ENCODE measurements at places on chromosomes 1 and 21.

DNA sequence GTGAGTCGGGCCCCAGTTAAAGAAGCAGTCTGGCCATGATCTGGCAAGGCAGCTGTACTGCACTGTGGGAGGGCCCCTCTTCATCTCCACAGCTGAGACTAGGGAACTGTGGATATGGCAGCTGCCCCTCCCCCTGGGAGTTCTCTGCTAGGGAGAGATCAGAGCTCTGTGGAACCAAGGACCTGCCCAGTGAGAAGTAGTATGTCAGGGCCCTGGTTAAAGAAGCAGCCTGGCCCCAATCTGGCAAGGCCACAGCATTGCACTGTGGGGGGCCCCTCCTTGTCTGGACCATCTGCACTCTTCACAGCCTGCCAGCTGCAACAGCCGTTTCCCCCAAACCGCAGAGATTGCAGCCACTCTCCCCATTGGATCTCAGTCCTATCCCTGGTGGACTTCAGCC is 208.5 kb downstream of the DNAH14 start:
- DNase-seq: no peak

GRCh38 chr1:225767634-225768540 is 9.7 kb upstream of the SRP9 start:
- DNase-seq: no peak

DNA sequence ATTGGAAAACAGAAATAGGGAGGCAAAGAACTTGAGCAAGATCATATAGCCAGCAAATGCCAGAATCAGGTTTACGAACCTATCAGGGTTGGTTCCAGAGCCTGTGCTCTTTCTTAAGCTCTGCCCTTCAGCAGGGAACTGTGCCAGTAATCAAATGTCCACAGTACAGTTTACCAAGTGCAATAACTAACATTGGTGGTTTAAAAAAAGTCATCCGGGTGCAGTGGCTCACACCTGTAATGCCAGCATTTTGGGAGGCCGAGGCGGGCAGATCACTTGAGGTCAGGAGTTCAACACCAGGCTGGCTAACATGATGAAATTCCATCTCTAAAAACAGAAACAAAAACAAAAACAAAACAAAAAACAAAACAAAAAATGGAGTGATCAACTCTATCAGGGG is 182.7 kb downstream of the LMX1A start:
- DNase-seq: no peak

- no peak for DNase-seq
Measured at GRCh38 chr1:57109247-57109646, 143.4 kb upstream of the C8B start.

DNA sequence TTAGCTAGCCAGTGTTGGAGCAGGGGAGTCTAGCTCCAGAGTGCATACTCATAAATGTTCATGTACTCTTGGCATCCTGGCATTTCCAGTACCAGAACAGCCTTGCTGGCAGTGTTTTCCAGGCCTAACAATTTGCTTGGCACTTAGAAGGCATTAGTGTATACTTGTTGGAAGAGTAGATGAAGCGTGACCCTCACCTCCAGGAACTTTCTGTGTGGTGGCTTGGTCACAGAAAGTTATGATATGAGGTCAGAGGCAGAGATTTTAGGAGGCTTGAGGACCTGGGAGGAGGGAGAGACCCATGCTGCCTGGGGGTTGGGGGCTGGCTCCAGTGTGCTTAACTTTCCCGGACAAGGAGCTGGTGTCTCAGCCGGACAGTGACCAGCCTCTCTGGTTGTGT is 52.7 kb upstream of the GCLM start:
- DNase-seq: no peak

DNA sequence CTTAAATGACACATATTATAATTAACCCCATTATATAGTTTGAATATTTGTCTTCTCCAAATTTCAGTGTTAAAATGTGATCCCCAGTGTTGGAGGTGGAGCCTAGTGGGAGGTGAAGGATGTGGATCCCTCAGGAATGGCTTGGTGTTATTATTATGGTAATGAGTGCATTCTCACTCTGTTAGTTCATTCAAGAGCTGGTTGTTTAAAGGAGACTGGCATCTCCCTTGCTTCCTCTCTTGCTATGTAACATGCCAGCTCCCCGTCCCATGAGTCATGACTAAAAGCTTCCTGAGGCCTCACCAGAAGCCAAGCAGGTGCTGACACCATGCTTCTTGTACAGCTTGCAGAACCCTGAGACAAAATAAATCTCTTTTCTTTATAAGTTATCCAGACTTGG is 1612.7 kb downstream of the AMY1C start:
- no peak for DNase-seq

DNA sequence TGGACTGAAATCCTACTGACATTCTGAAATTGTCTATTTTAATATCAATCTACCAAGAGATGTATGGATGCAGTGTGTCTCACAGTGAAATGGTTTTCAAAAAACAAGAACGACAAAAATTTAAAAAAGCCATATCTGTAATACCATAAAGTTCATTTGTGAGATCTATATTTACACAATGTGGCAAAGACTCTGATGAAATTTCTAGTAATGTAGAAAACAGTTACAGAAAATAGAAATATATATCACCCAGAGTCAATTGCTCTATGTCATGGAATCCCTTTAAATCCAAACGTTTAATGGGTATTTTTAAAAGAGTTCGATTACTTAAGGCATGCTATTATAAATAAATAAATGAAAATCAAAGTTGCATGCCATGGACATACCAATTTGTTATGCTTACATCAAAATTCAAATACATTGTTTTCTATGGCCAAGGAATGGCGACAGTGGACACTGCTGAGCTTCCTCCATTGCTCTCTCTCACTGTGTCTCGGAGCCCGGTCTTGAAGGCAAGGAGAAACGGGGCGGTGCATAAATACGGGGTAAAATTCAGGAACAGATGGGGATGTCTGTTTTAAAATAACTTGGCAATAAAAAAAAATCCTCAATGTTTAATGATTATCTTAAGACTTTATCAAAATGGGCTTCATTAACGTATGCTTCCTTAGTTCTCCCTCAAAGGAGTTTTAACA is 37.0 kb upstream of the SAMSN1 start:
- no peak for DNase-seq

DNA sequence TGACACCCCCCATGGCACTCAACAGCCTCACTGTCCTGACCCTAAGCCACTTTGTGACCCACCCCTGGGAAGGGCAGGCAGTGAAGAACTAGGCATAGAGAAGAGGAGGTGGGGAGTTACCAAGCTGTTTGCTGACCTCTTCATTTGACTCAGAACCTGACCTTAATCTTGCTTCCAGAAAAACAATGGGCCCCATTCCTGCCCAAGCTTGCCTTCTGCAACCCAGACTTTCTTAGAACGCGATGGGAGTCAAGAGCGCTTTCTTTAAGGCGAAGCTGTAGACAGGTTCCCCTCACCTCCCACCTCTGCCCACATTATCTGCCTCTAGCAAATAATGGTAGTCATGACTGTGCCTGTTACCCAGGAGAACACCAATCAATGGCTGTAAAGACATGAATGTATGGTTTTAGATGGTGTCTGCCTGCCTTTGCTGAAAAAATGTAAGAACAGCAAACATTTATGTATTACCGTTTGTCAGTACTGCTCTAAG is 8.2 kb upstream of the CBR3 start:
- DNase-seq: no peak

DNA sequence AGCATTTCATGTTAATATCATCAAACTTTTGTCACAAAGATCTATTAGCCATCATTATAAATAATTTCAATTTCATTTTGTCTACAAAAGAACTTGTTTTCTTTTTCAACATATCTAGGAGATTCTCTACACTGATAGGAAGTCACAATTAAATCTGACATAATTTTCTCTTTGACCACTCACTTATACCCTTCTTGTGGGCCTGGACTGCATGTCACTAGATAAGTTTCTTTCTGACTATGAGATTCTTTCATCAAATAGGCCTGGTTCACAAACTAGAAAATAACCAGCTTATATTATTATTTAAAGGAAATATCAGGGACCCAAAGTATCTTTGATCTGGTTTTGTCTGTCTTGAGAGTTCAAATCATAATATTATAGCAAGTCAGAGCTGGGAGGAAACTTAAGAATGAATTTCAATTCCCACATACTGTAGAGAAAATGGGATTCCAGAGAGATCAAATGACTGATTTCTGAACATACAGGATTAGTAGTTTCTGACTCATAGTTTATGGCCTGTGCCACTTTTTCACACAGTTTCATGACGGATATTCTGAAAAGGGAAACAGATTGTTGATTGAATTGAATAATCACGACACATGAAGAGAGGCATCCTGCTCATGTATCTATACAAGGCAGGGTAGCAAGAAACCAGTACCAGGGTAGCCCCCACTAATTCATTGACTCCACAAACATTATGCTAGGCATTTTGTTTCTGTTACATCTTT is 355.8 kb downstream of the GPATCH2 start:
- DNase-seq: no peak

Measured in effector CD8-positive, alpha-beta T cell (primary cell).